ENCODE measurements at places on chromosomes 4 and X.

GRCh38 chr4:82705928-82706300, 92.7 kb downstream of the SCD5 start:
- DNase-seq: no peak

- DNase-seq: no peak
Observed at GRCh38 chrX:132461886-132462285, 27.0 kb downstream of the MBNL3 start.

GRCh38 chr4:6582889-6583490, 8.0 kb downstream of the MAN2B2 start:
- peak; percentile 68 for DNase-seq

- no peak for DNase-seq
Observed at GRCh38 chr4:169042608-169043007, 32.6 kb upstream of the CBR4 start.

- peak; percentile 46 for DNase-seq
Observed at GRCh38 chrX:107716118-107716684, 59.4 kb downstream of the TSC22D3 start.

GRCh38 chr4:83771113-83771705, 235.3 kb downstream of the GPAT3 start:
- DNase-seq: peak; percentile 69

GRCh38 chr4:138223231-138223910, 18.8 kb downstream of the SLC7A11 start:
- no peak for DNase-seq

GRCh38 chrX:118153270-118153669, 36.7 kb upstream of the KLHL13 start:
- DNase-seq: no peak

- DNase-seq: no peak
Observed at GRCh38 chr4:181258569-181258968, 984.6 kb upstream of the TENM3 start.
